ENCODE measurements at places on chromosomes 3 and 15.

DNA sequence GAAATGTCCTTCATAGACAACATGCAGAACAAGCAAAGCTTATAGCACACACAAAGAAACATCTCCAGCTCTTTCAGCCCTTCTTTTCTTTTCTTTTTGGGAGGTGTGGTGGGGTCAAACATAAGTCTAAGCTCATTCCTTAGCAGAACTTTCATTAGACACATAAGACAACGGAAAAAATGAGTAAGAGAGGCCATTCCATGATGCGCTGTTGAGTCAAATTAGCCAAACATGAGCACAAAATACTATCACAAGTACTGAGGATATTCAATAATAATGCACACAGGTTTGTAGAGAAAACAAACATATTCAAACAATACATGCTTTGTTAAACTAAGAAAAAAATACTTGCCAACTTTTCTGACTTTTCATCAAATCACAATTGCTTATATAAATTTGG lies 83.0 kb downstream of the PLOD2 start:
- no peak for DNase-seq

- no peak for DNase-seq
Observed at GRCh38 chr3:105907777-105908176, 39.0 kb upstream of the CBLB start.

GRCh38 chr3:16873872-16874271 lies 10.9 kb upstream of the PLCL2 start:
- no peak for DNase-seq

DNA sequence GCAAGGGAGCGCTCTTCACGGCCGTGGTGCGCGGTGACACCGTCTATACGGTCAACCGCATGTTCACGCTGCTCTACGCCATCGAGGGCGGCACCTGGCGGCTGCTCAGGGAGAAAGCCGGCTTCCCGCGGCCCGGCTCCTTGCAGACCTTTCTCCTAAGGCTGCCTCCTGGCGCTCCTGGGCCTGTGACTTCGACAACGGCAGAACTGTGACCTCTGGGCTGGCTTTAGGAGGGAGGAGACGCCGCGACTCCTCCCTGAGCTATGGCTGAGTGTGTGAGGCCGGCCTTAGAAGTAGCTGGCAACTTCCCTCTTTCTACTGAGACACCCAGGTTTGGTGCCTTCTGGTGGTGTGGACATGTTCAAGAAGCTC lies 1.4 kb downstream of the KBTBD13 start:
- peak; percentile 78 for DNase-seq

- no peak for DNase-seq
Observed at GRCh38 chr3:197027896-197028727, 1.5 kb downstream of the MELTF start.

GRCh38 chr15:66287461-66288057 lies 5.8 kb upstream of the DIS3L start:
- peak; percentile 34 for DNase-seq

- DNase-seq: no peak
Observed at GRCh38 chr15:58492661-58493397, 61.0 kb downstream of the LIPC start.

DNA sequence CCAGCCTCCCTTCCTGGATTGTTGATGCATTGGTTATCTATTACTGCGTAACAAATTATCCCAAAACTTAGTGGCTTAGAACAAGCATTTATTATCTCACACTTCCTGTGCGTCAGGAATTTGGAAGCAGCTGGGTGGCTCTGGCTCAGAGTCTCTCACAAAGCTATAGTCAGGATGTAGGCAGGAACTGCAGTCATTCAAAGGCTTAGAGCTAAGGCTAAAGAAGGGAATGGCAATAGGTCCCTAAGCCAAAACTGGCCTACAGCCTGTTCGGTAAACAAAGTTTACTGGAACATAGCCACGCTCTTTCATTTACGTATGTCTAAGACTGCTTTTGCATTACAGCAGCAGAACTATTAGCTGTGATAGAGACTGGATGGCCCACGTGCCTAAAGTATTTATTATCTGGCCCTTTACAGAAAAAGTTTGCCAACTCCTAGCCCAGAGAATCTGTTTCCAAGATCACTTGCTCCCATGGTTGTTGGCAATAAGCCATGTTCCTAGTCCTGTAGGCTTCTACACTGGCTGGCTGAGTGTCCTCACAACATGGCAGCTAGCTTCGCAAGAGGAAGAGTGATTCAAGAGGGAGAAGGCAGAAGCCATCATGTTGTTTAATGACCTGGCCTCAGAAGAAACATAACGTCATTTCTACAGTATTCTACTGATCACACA lies 132.4 kb downstream of the SNRK start:
- peak; percentile 96 for DNase-seq

DNA sequence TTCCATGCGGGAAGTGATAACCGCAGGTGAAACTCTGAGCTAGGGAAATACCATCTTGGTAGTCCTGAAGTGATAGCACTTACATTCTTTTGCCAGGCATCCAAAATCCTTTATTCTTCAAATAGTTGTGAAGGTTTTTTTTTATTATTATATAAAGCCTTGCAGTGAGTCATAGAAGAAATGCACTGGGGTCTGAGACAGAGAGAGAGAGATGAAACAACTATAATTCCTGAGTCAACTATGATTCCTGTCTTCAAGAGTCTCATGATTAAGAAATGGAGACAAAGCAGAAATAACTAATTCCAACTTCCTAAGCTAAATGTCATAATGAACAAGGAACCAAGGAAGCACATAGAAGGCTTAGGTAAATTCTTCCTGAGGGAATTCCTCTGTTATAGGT lies 495.6 kb downstream of the LPP start:
- no peak for DNase-seq

GRCh38 chr3:53740956-53741355 lies 105.3 kb downstream of the CHDH start:
- DNase-seq: no peak

DNA sequence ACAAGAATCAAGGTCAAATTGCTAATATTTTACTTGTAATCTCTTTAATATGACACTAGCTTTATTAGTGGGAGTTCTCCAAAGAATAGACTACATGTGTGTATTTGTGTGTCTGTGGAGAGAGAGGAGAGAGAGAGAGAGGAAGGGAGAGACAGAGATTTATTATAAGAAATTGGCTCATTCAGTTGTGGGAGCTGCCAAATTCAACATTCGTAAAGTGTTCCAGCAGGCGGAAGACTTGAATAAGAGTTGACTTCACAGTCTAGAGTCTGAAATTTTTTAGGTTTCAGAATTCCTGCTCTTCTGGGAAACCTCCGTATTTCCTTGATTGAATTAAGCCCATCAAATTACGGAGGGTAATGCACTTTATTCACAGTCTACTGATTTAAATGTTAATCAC lies 4.7 kb upstream of the CLDN1 start:
- peak; percentile 25 for DNase-seq

GRCh38 chr15:40279437-40280141 lies 3.3 kb downstream of the ANKRD63 start:
- peak; percentile 57 for DNase-seq

GRCh38 chr15:29903785-29904464 lies 81.7 kb upstream of the TJP1 start:
- no peak for DNase-seq

DNA sequence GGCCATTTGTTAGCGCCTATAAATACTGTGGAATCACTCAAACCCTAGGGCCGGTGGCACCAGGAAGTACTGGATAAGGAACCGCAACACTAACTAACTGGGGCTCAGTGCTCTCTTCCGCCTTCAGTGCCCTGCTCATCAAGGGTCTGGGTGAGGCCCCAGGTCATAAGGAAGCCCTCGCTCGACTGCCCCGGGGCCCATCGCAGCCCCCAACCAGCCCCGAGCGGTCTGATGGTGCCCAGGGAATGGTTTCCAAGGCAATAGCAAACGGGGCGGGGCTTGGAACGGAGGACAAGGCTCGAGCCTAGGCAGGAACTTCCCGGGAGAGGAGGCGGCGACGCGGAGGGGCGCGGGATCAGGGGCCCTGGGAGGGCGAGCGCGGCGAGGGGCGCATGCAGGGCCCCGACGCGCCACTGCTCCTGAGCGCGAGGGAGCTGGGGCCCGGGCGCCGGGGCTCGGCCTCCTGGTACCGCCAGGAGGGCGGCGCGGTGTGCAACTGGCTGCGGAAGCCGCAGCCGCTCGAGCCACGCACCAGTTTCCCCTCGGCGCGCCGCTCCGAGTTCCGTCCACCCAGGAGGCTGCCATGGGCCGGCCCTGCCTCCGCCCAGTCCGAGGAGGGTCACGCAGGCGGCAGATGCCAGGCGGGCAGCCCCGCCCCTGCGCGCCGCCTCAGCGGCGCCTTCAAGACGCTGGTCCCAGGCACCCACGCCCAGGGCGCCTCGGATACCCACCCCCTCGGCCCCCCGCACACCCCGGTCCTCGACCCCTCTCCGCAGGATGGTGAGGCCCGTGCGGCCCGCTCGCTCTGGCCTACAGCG lies at the start of gene TTLL3:
TTLL3 (plus strand) TSS at position 648 of the 818 bp plus-strand sequence. CDS start 400 bp downstream, outside the sequence.
- DNase-seq: peak; percentile 59

- DNase-seq: no peak
Observed at GRCh38 chr15:55394694-55395093, 13.5 kb downstream of the CCPG1 start.

DNA sequence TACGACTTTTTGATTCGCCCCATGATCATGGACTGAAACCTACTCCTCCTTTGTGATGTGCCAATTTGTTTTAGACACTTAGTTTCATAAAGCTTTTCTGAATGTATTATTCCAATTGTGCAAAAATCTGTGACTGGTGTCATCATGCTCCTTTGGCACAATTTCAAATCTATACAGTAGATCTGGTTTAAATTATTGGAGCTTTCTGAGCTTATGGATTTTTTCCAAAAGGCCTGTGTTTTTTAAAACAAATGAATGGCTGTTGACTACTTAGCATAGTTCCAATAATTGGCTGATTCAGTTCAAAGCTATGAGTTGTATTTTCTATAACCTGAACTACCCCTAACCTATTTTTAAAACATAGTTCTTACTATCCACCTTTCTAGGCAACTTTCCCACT lies 282.7 kb downstream of the CNTN3 start:
- no peak for DNase-seq

GRCh38 chr3:14265246-14265962 lies 86.8 kb downstream of the LSM3 start:
- DNase-seq: peak; percentile 30

- DNase-seq: no peak
Observed at GRCh38 chr15:98124581-98124980, 164.1 kb downstream of the ARRDC4 start.

DNA sequence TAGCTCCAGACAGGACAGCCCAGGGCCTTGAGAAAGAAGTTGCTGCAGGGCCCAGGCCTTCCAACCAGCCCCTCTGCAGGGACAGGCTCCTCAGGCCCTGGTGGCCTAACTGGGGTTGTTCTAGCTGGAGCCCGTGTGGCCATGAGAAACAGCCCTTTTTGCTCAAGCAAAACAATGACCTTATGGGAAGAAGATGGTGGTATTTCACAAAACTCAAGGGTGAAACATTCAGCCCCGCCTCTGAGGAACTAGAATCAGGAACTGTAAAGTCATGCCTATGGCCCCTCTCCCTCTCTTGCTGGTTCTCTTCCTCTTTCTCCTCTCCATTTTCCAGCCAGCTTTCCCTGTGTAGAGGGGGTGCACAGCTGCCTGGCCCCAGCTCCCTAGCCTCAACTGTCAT lies 273.3 kb downstream of the RPLP1 start:
- no peak for DNase-seq

DNA sequence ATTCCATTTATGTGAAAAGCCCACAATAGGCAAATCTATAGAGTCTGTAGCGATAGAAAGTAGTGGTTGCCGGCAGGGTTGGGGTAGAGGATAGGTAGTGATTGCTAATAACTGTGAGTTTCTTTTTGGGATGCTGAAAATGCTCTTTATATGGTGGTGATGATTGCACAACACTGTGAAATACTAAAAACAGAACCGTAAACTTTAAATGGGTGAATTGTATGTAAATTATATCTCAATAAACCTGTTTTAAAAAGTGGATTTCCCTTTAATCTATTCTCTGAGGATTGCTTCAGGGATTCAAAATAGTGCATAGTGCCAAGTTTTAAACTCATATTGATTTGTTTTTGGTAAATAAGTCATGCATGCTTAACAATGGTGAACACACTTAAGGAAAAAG lies 140.2 kb downstream of the LPP start:
- DNase-seq: no peak

- no peak for DNase-seq
Observed at GRCh38 chr3:100001526-100002270, 112.6 kb downstream of the FILIP1L start.

DNA sequence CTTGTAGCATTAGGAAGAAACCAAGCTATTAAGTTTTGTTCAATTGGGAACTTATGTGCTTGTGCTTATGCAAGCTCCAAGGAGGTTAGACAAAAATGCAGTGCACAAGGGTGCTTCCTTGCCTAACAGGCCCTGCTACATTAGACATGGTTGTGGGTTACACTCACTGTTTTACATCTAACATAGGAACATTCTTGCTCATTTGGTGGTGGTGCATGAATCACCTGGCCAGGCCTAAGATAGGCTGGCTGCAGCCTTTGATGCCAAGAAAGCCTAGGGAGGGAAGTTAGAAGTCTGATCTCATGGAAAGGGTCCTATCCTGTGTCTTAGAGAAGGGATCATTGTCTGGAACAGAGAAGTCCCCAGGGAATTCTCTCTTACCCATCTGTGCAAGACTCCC lies 43.5 kb downstream of the CA12 start:
- DNase-seq: no peak

DNA sequence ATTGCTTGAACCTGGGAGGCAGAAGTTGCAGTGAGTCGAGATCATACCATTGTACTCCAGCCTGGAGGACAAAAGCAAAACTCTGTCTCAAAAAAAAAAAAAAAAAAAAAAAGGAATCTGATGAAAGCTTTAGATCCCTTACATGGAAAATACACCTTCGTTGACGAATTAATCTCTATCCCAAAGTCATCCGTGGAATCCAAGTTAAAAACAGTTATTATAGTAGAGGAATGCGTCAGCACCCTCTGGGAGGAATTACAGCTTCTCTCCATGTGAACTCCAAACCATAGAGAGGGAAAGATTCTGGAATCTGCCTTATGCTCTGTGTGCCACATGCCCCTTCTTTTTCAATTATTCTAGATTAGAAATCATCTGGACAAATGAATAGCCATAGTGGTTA lies 192.3 kb upstream of the C2CD4B start:
- DNase-seq: no peak

- DNase-seq: no peak
Observed at GRCh38 chr15:51798281-51798680, 31.2 kb upstream of the TMOD3 start.

GRCh38 chr3:26350853-26351252 lies 271.7 kb upstream of the LRRC3B start:
- no peak for DNase-seq

DNA sequence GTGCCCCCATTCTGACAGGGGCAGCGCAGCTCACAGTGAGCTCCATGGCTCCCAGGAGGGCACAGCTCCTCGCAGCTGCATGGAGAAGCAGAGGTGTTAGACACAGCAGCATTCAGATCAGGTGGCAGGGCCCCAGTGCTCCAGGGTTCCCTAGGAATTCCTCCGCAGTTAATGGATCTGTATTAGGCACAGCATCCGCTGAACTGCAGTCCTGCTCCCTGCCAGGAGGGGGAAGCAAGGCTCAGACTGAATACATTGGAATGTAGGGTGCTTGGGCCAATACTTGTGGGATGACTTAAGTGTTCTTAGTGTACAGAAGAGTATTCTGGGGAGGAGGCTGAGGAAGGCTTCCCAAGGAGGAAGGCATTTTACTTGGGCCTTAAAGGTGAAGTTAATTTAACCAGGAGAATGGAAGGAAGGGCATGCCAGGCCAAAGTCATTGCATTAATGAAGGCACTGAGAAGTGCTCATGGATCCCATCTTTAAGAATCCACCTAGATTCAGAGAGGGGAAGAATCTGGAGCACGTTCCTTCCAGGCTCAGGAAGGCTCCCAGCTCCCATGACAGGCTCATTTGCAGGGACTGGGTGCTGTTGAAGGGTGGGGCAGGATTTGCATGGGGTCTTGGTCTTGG lies 111.6 kb downstream of the RAB11A start:
- DNase-seq: peak; percentile 73
